NCI-H226 (cell line): ENCODE measurements at places on chromosomes 4 and X.
A peak's percentile ranks its signal among the peaks of the same experiment; 100 is the strongest.

DNA sequence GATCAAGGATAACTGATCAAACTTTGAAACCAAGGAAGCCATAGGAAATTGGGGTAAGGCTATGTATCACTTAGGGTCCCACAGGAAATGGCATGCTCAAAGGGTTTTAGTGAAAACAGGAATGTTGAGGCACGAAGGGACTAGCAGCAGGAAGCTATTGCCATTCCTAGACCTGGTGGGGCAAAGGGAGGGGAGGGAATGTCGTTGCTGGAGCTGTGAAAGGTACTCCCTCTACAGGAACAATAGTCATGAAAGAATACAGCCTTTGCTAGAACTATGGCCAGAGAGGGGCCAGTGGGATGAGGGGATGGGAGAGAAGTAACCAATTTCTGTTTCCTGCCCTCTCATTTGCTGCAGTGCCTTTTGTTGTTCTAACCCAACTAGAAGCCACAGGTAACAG lies 11.9 kb downstream of the REPS2 start:
- no peak for DNase-seq

DNA sequence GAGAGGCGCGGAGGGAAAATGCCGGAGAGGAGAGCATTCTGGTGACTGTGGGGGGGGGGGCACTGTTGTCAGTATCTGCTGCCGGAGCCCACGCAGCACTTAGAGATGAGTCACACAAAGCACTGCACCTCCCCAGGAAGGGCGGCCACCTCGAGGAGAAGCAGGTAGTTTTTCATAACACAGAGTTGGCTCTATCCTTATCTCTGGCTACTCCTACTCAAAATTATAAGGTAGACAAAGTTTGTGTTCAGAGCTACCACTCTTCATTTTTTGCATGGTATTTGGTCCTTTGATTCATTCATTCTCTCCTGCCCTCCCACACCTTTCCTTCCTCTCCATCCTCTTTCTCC lies 76.2 kb upstream of the SCOC start:
- peak; percentile 61 for DNase-seq

- no peak for DNase-seq
These were observed 1.4 kb downstream of the KLHL34 start for GRCh38 chrX:21656587-21657317.

DNA sequence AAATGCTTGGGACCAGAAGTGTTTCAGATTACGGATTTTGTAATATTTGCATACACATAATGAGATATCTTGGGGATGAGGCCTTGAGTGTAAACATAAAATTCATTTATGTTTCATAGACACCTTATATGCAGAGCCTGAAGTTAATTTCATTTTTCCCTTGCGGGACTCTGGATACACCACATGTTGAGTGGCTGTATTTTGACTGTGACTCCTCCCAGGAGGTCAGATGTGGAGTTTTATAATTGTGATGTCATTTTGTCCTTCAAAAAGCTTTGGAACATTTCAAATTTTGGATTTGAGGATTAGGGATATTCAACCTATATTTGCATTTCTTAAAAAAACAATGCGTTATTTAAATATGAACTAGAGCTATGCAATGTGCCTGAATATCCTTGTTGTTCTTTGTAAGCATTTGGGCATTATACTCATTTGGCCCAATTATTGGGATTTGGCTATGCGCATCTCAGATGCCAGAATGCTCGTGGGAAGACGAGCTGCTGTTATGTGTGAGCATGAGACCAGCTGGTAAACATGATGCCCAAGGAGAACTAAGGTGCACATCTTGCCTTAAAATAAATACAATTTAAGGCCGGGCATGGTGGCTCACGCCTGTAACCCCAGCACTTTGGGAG lies 223.0 kb upstream of the STS start:
- no peak for DNase-seq

GRCh38 chr4:15888515-15888914 lies 50.0 kb downstream of the FGFBP1 start:
- no peak for DNase-seq

DNA sequence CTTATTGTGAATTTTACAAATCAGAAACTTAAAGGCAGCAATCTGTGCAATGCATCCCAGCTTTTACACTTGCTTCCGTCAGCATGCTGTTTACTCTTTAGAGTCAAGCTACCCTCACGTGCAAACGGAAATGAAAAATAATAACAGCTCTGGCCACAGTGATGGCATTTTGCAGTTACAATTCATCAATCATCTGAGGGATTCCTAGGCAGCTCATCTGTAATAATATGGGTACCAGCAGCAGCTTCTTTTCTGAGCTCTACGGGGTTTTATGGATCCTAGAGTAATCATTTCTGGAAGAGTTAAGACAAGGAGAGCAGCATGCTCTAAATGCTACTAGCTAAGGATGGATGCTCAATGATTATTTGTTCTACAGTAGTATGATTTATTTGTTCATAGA lies 313.6 kb downstream of the AFF2 start:
- DNase-seq: no peak

DNA sequence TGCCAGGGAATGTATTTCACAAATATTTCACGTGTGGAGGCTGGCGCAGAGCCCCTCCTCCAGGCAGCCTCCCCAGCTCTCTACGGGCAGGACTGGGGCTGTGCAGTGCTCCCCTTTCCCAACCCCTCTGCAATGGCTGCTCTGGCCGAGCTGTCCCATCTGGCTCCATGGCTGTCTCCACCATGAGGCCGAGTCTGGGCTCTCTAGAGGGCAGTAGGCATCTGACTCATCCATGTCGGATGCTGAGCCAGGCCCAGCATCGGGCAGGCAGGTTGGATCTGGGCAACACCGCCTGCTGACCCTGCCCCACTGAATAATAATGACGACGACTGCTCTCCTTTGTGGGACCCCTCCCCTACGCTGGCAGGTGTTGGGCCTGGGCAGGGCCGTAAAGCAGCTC lies 11.0 kb upstream of the SH3TC1 start:
- DNase-seq: peak; percentile 40

DNA sequence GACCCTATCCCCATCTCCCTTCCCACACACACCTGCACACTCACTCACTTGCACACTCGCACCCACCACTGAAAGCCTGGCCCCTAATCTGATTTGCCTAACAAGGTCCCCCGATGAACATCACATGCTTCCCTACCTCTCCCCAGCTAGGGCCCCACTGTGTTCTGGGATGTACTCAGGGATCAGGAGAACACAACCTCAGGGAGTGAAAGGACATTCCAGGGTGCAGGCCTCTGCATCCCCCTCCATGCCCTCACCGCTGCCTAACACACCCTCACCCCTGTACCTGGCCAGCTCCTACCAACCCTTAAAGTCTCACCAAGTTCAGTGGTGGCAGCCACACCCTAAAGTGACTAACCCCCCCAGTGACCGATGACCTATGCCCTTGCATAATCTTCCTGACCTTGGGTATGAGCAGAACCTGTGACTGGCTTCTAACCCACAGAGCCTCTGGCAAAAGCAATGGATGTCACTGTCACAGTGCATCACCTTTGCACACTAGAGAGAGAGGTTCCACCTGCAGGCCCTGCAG lies 2.4 kb upstream of the AFAP1 start:
- no peak for DNase-seq

GRCh38 chrX:78754917-78755316 lies 7.4 kb downstream of the LPAR4 start:
- DNase-seq: no peak

DNA sequence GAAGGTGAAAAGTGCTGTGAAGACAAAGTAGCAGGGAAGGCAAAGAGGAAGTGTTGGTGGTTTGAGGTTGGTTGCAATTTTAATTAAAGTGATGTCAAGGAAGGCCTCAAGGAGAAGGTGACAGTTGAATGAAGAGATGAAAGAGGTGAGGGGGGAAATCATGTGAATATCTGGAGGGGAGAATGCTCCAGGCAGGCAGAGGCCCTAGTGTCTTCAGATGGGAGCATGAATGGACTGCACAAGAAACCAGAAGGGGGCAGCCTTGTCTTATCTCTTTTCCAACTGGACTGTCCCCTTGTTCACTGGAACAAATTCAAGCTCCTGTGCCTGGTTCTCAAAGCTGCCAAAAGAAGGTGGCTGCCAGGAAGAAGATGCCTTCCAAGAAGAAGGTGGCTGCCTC lies 68.4 kb downstream of the MAOB start:
- DNase-seq: no peak
